ENCODE measurements at places on chromosomes 3 and 15. TPM values are rescaled to one million over a fixed set of nuclear protein-coding genes. Genes with fewer than 3 reads are reported as not detected.

Gene SLC2A2
- total RNA-seq = not detected

DNA sequence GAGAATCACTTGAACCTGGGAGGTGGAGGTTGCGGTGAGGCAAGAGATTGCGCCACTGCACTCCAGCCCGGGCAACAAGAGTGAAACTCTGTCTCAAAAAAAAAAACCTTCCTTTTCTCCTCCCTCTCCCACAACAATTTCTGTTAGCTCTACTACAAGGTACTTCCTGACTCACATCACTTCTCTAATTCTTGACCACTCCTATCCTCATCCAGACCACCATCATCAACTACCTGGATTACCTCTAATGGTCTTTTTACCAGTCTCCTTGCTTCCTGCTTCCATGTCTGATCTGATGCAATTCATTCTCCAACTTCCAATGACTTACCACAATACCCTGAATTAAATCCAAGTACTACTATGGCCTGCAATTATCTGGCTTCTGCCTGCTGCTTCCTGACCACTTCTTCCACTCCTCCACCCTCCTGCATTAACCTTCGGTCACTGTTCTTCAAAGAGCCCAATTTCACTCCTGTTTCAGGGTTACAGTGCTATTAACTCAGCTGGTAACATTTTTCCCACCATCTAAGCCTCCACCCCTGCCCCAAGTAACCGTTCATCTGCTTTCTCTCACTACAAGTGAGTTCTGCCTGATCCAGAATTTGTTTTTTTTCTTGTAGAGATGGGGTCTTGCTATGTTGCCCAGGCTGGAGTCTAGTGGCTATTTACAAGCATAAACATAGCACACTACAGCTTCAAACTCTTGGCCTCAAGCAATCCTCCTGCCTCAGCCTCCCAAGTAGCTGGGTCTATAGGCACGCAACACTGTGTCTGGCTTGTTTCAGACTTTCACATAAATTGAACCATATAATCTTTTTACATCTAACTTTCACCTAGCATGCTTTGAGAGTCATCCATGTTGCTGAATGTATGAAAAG lies 27.8 kb downstream of the DCAF1 start:
- H3K36me3 ChIP-seq = peaks cover 2% of the 10 kb centered on the region

DNA sequence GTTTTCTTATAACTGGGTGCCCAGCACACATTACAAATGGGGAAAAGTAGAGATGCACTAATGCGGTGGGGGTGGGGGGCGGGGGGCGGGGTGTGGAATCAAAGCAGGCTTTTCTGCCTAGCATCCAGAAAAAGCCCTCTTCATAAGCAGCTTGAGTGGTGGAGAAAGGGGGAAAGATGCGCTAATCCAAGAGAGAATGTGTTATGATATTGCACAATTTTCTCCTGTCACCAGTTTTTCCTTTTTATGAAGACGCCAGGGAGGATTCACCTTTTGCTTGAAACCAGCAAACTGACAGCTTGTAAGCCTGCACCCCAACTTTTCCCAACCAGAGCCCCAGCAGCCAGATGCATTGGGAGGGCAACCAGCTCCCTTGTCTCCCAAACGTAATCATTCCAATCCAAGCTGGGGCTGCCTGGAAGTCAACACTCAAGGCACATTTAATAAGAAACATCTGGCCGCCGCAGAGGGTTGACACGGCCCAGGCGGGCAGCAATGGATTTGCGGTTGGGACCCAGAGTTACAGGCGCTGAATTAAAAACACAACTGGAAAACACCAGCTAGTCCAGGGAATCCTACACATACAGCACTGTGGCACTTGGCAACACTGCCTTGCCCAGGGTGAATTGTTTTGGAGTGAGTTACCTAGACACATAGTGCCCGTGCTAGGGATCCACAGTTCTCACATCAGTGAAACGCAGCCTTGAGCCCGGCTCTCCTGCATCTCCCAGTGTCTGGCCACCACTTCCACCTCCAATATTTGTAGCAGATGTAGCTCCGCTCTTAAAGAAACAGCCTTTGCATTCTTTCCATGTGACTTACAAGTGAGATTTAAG lies 218.5 kb upstream of the PRICKLE2 start:
- H3K27ac ChIP-seq = no peak overlapping the region
- no peak overlapping the region for H3K4me3 ChIP-seq
- H3K4me1 ChIP-seq = no peaks in the 10 kb centered on the region
- H3K36me3 ChIP-seq = no peaks in the 10 kb centered on the region
- no peak for DNase-seq

DNA sequence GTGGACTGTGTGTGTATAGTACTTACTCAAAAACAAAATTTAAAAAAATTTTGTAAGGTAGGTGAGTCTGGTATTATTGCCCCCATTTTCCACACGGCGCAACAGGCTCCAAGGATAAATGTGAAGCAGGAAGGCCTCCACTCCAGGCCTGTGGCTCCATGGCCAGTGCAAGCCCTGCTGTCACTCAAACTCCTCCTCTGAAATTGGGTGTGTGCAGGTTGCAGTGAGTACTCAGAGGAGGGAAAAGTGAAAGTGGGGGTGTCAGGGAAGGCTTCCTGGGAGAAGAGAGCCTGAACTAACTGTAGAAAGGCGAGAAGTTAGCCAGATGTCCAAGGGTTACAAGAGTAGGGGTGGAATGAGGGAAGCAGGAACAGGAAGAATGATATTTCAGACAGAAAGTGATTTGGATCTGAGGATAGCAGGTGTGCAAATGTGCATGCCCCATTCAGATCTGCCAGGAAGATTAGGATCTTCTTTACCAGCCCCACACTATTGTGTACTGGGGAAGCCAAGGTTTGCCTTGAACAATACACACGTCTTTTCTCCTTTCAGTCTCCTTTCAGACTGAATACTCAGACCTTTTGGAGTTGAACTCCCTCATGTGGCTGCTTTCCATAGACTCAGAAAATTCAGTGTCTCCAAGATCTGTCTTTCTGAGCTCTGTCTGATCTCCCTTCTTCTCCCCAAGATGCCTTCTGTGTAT lies 48.7 kb upstream of the RYK start:
- H3K4me3 ChIP-seq = no peak overlapping the region
- H3K27ac ChIP-seq = no peak overlapping the region
- no peaks in the 10 kb centered on the region for H3K27me3 ChIP-seq
- no peak for DNase-seq
- H3K4me1 ChIP-seq = no peaks in the 10 kb centered on the region

DNA sequence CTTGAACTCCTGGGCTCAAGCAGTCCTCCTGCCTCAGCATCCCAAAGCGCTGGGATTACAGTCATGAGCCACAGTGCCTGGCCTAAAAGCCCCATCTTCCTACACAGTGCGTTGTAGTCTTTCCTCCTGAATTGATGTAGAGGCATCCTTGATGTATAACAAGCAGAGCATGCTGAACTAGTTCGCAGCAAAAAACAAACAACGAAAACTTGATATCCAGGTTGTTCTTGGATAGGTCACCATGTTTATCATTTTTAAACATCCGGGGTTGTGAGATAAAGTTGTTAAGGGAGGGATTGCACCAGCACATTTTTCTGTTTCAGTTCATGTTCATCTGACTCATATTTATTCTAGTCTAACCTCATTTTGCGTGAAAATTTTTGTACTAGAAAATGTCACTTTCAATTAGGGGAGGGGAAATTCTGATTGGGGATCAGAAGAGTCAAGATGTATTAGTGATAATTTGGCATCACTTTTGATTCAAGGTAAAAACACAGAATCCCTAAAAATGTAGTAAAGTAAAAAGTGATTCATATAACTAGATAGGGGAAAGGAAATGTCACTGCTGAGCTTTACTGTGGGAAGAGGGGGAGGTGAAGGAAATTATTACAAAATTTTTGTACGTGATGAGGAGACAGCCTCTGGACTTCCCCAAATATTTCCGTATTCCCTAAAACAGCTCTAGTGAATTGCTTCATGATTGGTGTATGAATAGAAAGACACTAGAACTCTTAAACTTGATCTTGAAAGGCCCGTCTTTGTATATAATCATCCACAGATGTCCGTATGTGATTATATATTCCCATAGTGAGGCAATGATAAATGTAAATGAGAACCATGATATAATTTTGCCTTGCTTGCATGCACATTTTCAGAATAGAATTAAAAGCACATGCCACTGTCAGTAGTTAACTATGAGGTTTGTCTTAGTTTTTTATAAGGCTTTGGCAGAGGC lies 22.9 kb downstream of the RAB8B start:
- no peak for DNase-seq
- H3K4me3 ChIP-seq = no peak overlapping the region
- H3K4me1 ChIP-seq = no peaks in the 10 kb centered on the region
- no peaks in the 10 kb centered on the region for H3K27me3 ChIP-seq
- H3K36me3 ChIP-seq = no peaks in the 10 kb centered on the region

Gene PTX3
- total RNA-seq = 3.9 TPM

Gene DAZL
- total RNA-seq = not detected

- H3K27ac ChIP-seq = no peak overlapping the region
- DNase-seq = no peak
- H3K36me3 ChIP-seq = no peaks in the 10 kb centered on the region
- H3K27me3 ChIP-seq = no peaks in the 10 kb centered on the region
- no peak overlapping the region for H3K4me3 ChIP-seq
These were observed 6.9 kb upstream of the NCBP2 start for GRCh38 chr3:196949285-196949619.

Gene CD200
- total RNA-seq = 28.2 TPM

DNA sequence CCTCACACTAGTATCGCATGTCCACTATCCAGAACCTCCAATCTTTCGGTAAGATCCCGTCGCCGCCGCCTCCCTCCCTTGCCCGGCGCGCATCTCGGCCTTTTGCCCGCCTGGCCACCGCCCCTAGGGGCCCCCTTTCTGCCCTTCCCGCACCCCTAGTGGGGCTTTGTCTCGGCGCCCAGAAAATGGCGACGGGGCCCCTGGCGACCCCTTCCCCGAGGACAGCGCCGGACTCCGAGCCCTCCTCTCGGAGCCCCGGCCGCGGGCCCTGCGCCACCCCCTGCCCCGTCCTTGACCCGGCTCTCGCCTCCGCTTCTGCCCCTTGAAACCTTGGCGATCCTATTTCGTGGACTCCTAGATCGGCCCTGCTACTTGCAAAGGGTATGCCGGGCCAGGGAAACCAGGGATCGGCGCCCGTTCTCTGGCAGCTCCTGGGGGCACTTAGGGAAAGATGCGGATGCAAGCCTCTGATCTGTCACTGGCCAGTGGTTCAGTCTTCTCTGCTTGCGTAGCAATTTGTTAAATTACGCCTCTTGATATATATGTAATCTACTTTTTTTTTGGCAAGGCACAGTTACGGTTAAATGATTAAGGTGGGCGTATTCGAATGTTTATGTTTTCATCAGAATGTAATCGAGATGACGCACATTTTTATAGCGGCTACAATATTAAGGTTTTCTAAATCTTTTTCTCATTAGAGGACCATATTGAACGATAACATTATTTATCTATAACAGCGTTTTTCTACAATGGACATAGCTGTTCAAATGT lies 603 bp downstream of the EIF1B start:
- H3K4me3 ChIP-seq = peak overlapping the region; percentile 94
- peak; percentile 71 for DNase-seq
- H3K4me1 ChIP-seq = no peaks in the 10 kb centered on the region
- H3K27ac ChIP-seq = peak overlapping the region; percentile 97
- no peaks in the 10 kb centered on the region for H3K27me3 ChIP-seq

GRCh38 chr3:100577382-100578008 lies 31.9 kb upstream of the ADGRG7 start:
- H3K27me3 ChIP-seq = no peaks in the 10 kb centered on the region
- no peak overlapping the region for H3K4me3 ChIP-seq
- H3K36me3 ChIP-seq = peaks cover 5% of the 10 kb centered on the region
- no peaks in the 10 kb centered on the region for H3K4me1 ChIP-seq
- no peak for DNase-seq

GRCh38 chr3:157129803-157130466 lies 30.0 kb downstream of the CCNL1 start:
- no peak for DNase-seq
- no peak overlapping the region for H3K4me3 ChIP-seq
- no peak overlapping the region for H3K27ac ChIP-seq
- no peaks in the 10 kb centered on the region for H3K27me3 ChIP-seq

All from aorta (tissue), 5 donors.